ENCODE measurements at places on chromosomes 5 and 9.

- H3K4me1 ChIP-seq, result no peaks in the 10 kb centered on the region
- no peaks in the 10 kb centered on the region for H3K27me3 ChIP-seq
- no peak overlapping the region for H3K4me3 ChIP-seq
- no peak overlapping the region for H3K27ac ChIP-seq
Measured at GRCh38 chr9:71308454-71308853, 187.0 kb upstream of the TRPM3 start.

DNA sequence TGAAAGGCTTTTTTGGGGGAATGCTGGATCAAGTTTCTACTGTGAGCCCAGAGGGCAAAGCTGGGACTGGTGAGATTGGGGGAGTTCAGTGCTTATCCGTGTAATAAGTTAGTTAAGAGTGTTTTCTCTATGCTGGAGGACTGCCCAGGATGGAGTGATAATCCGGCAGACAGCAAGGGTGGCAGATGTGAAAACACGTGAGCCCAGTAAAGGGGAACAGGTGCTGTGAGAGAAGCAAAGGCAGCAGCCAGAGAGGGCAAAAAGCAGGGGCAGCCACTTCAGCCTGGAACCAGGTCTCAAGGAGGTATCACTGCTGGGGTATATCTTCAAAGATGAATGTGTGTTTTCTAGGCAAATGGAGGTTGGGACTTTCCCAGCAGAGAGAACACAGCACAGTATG is 53.9 kb downstream of the GALNT10 start:
- no peaks in the 10 kb centered on the region for H3K27me3 ChIP-seq
- H3K36me3 ChIP-seq, result no peaks in the 10 kb centered on the region
- DNase-seq, result no peak

DNA sequence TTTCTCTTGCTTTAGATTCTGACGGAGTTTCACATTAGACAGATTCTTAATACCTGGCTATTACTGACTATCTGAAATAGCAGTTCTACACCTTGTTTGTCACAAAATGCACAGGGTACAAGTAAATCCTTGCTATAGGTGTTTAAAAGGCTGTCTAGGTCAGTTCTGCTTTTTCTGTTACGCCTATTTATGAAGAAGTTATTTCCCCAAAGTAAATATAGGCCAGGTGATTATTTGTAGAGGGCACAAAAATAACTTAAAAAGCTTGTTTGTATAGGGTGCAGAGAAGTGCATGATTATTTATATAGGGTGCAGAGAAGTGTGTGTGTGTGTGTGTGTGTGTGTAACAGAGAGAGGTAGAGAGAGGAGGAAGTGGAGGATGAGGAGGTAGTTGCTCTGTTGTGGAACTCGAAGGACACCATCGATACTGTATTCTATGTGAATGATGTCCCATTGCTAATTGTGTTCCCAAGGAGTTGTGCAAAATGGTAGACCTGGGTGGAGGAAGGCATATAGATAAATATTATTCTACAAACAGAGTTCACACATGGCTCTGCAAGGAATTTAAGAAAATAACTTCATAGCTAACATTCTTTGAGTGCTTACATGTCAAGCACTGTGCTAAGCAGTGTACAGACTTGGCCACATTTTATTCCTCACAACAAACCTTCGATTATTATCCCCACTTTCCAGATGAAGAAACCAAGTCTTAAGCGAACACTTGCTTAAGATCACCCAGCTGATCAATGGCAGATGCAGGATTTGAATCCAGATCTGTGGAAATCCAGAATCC is 96.3 kb upstream of the EQTN start:
- no peak overlapping the region for H3K27ac ChIP-seq
- no peak for DNase-seq

- H3K27ac ChIP-seq, result peak overlapping the region; percentile 88
- H3K27me3 ChIP-seq, result no peaks in the 10 kb centered on the region
- peaks cover 70% of the 10 kb centered on the region for H3K36me3 ChIP-seq
- peaks cover 66% of the 10 kb centered on the region for H3K4me1 ChIP-seq
- no peak for DNase-seq
Measured at GRCh38 chr5:14685757-14686156, 21.2 kb downstream of the OTULIN start.

DNA sequence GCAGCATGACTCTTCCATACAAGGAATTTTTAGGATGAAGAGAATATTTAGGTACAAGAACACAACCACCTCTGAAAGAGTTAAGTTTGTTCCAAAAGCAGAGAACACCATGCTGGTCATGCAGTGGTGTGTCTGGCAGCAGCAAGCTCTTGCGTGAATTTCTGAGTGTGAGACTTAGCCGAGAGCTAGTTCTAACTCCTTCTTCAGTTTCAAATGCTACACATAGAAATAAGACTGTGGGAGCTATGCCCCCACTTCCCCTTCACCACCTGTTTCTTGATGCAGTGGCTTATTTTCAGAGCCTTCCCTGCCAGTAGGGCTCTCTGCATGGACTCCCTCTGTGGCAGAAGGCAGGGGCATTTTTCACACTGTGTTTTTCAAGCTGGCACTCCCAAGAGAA is 122.9 kb upstream of the ZNF366 start:
- no peaks in the 10 kb centered on the region for H3K36me3 ChIP-seq
- peaks cover 6% of the 10 kb centered on the region for H3K27me3 ChIP-seq
- no peak overlapping the region for H3K4me3 ChIP-seq

- no peak overlapping the region for H3K27ac ChIP-seq
- DNase-seq, result no peak
Measured at GRCh38 chr9:32502464-32502863, 23.5 kb downstream of the RIGI start.

- H3K36me3 ChIP-seq, result no peaks in the 10 kb centered on the region
- no peak overlapping the region for H3K27ac ChIP-seq
- no peak overlapping the region for H3K4me3 ChIP-seq
- DNase-seq, result no peak
- peaks cover 10% of the 10 kb centered on the region for H3K4me1 ChIP-seq
- no peaks in the 10 kb centered on the region for H3K27me3 ChIP-seq
Measured at GRCh38 chr5:1538276-1538675, 14.5 kb upstream of the LPCAT1 start.

- H3K27ac ChIP-seq, result no peak overlapping the region
- no peak for DNase-seq
- H3K4me1 ChIP-seq, result peaks cover 33% of the 10 kb centered on the region
- H3K36me3 ChIP-seq, result peaks cover 12% of the 10 kb centered on the region
Measured at GRCh38 chr5:41793141-41793770, 77.0 kb downstream of the OXCT1 start.

- H3K27ac ChIP-seq, result no peak overlapping the region
- H3K27me3 ChIP-seq, result no peaks in the 10 kb centered on the region
- H3K4me3 ChIP-seq, result no peak overlapping the region
- H3K36me3 ChIP-seq, result no peaks in the 10 kb centered on the region
- DNase-seq, result no peak
- peaks cover 67% of the 10 kb centered on the region for H3K4me1 ChIP-seq
Measured at GRCh38 chr5:172455511-172456061, 1.3 kb upstream of the SH3PXD2B start.

DNA sequence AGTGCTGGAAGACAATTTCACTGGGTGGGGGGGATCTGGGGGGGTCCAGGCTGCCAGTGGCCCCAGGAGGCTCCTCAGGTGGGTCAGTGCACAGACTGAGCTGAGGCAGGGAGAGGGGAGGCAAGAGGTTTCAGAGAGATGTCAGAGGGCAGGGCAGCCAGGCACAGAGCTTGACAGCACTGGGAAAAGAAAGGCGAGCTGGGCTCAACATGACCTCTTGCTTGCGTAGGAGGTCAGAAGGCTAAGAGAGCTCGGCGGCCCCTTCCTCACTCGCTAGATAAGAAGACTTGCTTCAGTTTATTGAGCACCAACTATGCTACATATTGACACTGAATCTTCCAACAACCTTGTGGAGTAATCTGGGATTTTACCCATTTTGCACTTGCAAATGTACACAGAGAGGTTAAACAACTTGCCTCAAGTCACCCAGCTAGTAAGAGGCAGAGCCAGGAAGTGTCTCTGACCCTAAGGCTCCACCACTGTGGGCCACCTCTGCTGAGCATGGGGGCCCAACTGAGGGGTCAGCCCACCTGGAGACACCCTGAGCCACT is 3.5 kb downstream of the PDLIM7 start:
- peaks cover 4% of the 10 kb centered on the region for H3K27me3 ChIP-seq
- peak overlapping the region; percentile 95 for H3K27ac ChIP-seq
- no peak for DNase-seq
- peaks cover 72% of the 10 kb centered on the region for H3K4me1 ChIP-seq
- H3K36me3 ChIP-seq, result peaks cover 42% of the 10 kb centered on the region
- H3K4me3 ChIP-seq, result no peak overlapping the region

DNA sequence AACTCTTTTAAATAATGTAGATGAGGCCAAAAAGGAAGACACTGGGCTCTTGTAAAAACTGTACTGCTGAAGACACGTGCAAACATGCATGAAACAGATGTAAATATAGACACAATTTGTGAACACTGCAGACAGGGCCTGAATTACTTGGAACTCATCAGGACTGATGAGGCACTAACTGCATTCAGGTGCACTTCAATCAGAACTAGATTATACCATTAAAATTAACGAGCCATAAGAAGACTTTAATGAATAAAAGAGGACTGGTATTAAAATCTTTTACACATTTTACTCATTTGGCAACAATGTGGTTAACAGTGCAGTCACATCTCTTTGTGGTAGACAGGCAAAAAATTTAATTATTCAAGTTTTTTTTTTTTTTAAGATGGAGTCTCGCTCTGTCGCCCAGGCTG is 13.4 kb upstream of the ZCCHC9 start:
- H3K36me3 ChIP-seq, result peaks cover 27% of the 10 kb centered on the region
- H3K4me1 ChIP-seq, result no peaks in the 10 kb centered on the region

DNA sequence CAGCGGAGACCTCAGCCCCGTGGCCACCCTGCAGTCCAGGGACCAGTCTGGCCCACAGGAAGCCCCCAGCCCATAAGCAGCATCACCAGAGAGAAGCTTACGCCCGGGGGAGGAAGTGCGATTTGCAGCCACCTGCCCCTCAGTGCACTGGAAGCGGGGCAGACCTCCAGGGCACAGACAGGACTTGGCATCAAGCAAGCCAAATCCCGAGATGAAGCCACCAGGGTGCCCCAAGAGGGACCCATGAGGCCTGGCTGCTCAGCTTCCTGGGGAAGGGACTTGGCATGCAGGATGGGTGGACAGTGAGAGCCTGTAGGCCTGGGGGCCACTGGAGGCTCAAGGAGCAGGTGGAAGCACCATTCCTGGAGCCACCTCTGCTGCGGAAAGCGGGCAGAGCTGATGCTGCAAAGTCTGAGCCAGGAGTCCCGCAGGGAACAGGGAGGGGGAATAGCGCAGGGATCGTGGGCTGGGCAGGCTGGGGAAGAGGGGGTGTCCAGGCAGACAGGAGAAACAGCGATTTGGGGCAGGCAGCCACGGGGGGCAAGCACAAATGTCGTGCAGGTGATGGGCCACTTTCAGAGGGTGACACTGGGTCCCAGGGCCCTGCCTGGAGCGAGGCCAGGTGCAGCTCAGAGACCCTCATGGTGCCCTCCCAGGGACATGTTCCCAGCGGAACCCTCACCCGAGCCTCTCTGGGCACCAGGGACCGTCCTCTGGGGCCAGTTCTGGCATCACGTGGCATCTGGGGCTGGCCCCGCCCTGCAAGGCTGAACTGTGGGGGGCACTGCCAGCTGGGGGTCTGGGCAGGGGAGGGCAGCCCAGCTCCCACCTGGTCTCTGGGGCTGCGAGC is 3.2 kb downstream of the LRRC26 start:
- peaks cover 52% of the 10 kb centered on the region for H3K4me1 ChIP-seq
- no peak overlapping the region for H3K27ac ChIP-seq
- DNase-seq, result no peak
- H3K36me3 ChIP-seq, result no peaks in the 10 kb centered on the region

DNA sequence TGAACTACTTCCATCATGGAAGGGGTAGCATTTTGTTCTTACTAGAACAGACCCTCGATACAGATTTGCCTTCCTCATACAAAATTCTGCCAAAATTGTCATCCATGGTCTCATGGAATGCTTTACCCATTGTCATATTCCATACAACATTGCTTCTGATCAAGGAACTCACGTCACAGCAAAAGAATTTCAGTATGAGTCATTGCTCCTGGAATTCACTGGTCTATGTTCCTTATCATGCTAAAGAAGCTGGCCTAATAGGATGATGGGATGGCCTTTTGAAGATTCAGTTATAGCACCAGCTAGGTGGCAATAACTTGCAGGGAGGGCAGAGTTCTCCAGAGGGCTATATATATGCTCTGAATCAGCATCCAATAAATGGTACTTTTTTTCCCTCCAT is 18.2 kb upstream of the FNIP1 start:
- DNase-seq, result no peak
- H3K36me3 ChIP-seq, result no peaks in the 10 kb centered on the region
- no peaks in the 10 kb centered on the region for H3K27me3 ChIP-seq

- peak; percentile 81 for DNase-seq
- H3K27ac ChIP-seq, result peak overlapping the region; percentile 70
- H3K4me1 ChIP-seq, result peaks cover 59% of the 10 kb centered on the region
- H3K4me3 ChIP-seq, result peak overlapping the region; percentile 20
Measured at GRCh38 chr9:34592895-34593601, 3.5 kb upstream of the CNTFR start.

- H3K4me3 ChIP-seq, result no peak overlapping the region
- peaks cover 49% of the 10 kb centered on the region for H3K27me3 ChIP-seq
- H3K36me3 ChIP-seq, result no peaks in the 10 kb centered on the region
Measured at GRCh38 chr9:131799177-131799823, 59.4 kb upstream of the RAPGEF1 start.

- H3K4me3 ChIP-seq, result no peak overlapping the region
- no peaks in the 10 kb centered on the region for H3K27me3 ChIP-seq
- no peak for DNase-seq
- no peaks in the 10 kb centered on the region for H3K4me1 ChIP-seq
- no peak overlapping the region for H3K27ac ChIP-seq
- no peaks in the 10 kb centered on the region for H3K36me3 ChIP-seq
Measured at GRCh38 chr5:8650186-8650585, 781.2 kb downstream of the MTRR start.

GRCh38 chr5:91281401-91281800 is 101.7 kb downstream of the ARRDC3 start:
- no peak for DNase-seq
- no peak overlapping the region for H3K4me3 ChIP-seq
- peaks cover 19% of the 10 kb centered on the region for H3K4me1 ChIP-seq
- no peaks in the 10 kb centered on the region for H3K27me3 ChIP-seq
- peak overlapping the region; percentile 94 for H3K27ac ChIP-seq

- no peak within 1 kb of the TSS for H3K4me3 ChIP-seq
- H3K36me3 ChIP-seq, result no peaks in the 10 kb centered on the region
- no peak within 1 kb of the TSS for H3K27ac ChIP-seq
- H3K27me3 ChIP-seq, result peaks cover 58% of the 10 kb centered on the region
- no peaks in the 10 kb centered on the region for H3K4me1 ChIP-seq
Measured at GRCh38 chr5:63962279-63962678, at the start of gene HTR1A. HTR1A (minus strand) TSS chr5:63962445; CDS start chr5:63961719, 726 bp downstream.

GRCh38 chr9:19995619-19996018 is 206.8 kb upstream of the SLC24A2 start:
- no peak overlapping the region for H3K27ac ChIP-seq
- no peak overlapping the region for H3K4me3 ChIP-seq
- no peaks in the 10 kb centered on the region for H3K27me3 ChIP-seq
- H3K36me3 ChIP-seq, result no peaks in the 10 kb centered on the region
- DNase-seq, result no peak

Data from left ventricle myocardium inferior (tissue), 1 donor.